ENCODE measurements at places on chromosomes 2 and 18. TPM values are rescaled to one million over a fixed set of nuclear protein-coding genes. Genes with fewer than 3 reads are reported as not detected.
A peak's percentile ranks its signal among the peaks of the same experiment; 100 is the strongest.

GRCh38 chr2:101750688-101751087, 53.2 kb downstream of the MAP4K4 start:
- no peak for DNase-seq

Gene GCKR
- not detected for total RNA-seq

DNA sequence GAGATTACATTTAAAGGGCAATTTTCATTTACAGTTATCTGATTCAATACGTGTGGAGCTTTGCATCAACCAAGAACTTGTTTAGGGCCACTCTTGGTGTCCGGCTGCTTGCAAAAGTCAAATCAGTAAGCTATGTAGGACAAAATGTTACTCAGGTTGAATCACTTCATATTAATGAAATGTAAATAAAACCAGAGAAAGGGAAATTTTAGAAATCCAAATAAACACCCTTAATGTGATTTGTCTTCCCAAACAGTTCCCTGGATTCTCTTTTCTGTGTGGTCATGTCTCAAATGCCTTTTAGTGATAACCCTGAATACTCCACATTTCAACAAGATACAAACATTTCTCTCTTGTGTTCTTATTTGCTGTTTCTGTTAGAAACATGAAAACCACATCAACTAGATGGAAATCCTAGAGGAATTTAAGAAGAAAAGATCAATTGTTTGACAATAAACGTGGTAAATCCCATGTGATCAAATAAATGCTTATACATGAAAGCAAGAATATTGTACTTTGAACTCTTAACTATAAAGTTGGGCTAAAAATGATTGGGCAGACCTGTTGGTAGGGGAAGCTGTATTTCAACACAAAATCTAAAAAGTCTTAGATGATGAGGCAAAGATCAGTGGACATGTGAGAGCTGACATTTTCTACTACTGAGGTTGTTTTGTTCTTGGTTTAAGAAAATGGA, 101.3 kb downstream of the CDC42EP3 start:
- DNase-seq = no peak

- no peak for DNase-seq
Observed at GRCh38 chr18:23499291-23499781, 4.0 kb upstream of the RMC1 start.

Gene C2orf78
- not detected for total RNA-seq

DNA sequence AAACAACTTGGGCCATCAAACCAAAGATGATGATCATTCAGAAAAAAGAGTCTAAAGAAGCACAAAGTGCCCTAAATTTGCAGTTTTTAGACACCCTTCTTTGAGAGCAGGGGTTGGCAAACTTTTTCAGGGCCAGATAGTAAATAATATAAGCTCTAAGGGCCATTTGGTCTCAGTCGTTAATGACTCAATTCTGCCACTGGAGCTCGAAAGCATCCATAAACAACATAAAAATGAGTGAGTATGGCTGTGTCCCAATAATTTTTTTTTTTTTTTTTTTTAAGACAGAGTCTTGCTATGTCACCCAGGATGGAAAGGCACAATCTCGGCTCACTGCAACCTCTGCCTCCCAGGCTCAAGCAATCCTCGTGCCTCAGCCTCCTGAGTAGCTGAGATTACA, 152.3 kb downstream of the DTNB start:
- no peak for DNase-seq

DNA sequence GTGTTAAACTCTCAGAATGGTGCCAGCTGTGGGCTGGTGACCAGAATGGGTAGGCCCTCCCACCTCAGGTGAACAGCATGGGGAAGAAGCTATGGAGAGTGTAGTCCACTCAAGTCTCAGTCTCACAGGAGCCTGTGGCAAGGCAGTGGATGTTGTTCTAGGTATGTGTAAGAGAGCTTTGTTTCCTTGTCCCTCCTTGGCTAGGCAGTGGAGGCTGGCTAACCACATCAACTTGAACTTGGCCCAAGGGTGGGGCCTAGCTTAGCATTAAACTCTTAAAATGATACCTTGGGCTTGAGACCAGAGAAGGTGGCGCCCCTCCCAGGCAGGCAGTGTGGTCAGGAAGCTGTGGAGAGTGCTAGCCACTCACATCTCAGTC, 53.2 kb upstream of the SLC4A10 start:
- DNase-seq = no peak

DNA sequence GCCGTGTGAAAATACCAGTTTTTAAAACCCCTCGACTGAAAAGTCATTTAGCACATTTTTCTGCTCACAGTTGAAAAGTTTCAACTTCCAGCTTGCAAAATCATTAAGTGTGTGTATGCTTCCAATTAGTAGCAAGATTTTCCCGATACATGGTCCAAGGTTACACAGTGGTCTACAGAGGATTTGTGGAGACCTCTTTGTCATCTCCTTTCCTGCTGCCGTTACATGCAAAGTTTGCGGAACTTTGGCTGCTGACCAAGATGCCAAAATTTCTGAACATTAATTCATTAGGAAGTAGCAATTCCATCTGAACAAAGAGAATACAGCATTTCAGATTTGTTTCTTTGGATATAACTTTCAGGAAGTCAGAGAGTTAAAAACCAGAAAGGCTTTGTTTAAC, 474.6 kb downstream of the PLCL1 start:
- DNase-seq = no peak

- no peak for DNase-seq
Observed at GRCh38 chr2:21449881-21450280, 326.1 kb downstream of the TDRD15 start.

DNA sequence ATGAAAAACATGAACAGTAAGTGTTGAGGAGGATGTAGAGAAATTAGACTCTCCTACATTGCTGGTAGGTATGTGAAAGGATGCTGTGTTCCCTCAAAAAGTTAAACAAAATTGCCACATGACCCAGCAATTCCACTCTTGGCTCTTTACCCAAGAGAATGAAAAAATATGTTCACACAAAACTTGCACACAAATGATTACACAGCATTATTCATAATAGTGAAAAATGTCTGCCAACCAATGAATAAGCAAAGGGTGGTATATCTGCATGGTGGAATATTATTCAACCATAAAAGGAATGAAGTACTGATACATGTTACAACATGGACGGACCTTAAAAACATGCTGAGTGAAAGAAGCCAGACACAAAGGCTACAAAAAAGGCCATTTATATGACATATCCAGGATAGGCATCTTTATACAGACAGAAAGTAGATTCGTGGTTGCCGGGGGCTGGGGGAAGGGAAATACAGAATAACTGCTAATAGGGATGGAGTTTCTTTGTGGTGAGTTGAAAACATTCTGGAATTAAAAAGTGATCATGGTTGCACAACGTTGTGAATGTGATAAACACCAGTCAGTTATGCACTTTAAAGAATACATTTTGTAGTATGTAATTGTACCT, 85.4 kb upstream of the MYO3B start:
- no peak for DNase-seq

GRCh38 chr2:36369163-36369562, 13.6 kb downstream of the CRIM1 start:
- no peak for DNase-seq

Gene CNTNAP5
- total RNA-seq = 0.25 TPM

Gene SERPINB12
- not detected for total RNA-seq

- DNase-seq = no peak
Observed at GRCh38 chr2:221312634-221313033, 259.5 kb downstream of the EPHA4 start.

DNA sequence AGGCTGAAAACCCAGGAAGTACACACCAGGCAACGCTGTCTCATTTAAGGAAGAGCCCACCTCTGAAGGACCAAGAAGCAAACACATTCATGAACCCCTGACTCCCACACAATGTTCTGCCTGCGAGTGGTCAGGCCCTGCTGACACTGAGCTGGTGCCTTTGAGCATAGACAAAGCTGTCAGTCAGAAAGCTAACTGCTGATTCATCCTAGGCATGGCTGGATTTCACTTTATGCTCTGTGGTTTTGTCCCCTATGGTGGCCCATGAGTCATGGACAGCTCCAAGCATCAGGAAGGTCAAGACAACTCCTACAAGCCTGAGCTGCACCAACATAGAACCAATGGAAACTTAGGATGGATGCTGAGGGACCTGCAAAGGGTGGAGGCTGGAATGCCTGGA, 78.9 kb downstream of the UXS1 start:
- DNase-seq = no peak

- no peak for DNase-seq
Observed at GRCh38 chr2:234631646-234632514, 135.0 kb upstream of the ARL4C start.

Gene UGT1A5
- not detected for total RNA-seq

DNA sequence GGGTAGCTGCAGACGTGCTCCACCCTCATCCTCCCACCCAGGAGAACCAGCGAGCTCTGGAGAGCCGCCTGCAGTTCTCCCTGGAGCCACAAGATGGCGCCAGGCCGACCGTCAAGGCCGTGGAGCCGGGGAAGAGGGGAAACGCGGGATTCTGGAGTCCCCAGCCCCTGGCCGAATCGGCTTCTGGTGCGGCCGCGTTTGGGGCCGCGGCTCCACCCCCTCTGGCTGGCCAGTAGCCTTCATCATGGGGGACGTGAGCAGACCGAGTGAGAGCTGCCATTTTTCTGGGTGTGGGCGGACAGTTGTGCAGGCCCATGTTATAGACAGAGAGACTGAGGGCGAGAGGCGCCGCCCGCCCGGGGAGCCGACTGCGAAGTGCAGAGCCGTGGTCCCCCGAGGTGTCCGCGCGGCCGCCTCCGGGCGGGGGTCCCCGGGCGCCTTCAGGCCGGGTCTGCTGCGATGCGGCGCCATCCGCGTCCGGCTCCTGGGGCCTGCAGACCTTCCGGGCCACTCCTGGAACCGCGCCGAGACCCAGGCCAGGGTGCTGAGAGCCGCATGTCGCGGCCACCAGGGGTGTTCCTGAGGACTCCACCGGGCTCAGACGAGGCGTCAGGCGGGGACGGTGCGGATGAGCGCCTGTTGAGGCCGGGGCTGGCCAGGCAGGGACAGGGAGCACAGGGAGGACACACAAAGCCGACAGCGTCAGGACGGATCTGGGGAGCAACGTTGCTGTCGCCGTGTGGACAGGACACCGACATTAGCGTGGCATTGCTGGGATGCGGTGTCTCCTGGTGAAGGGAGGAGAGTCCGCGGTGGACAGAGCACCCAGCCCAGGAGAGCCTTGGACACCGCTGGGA, 418.2 kb upstream of the HS6ST1 start:
- DNase-seq = peak; percentile 93

DNA sequence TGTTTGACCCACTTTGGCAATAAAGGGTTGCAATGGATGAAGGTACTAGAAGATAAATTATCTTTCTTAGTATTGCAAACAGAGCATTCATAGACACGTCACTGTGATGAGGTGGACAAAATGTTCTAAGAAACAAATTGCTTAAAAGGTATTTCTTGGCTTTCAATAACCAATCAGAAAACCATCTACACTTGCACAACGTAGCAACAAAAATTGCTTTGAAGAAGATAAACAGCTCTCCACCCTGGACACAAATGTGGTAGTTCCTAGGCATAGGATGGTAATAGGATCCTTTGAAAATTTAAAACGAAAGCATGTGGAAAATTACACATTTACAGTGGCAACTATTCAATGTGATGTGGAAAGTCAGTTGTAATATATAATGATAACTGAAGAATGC, 439.9 kb upstream of the ETAA1 start:
- DNase-seq = no peak

DNA sequence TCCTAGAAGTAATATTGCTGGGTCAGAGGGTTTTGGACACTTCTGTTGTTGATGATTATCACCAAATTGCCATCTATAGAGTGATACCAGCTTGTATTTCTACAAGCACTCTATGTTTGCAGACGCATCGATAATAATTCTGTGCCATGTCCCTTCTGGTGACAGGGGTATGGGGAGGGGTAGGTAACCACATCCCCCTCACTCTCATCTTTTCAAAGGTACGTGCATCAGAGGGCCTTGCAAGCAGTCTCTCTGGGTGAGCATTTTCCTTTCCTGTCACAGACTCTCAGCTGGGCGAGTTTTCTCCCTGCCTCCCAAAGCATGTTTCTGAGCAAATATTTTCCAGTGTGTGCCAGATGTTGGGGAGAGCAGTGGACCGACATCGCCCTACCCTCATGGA, 98.0 kb downstream of the SMAD7 start:
- no peak for DNase-seq

GRCh38 chr2:86336675-86337243, 667 bp downstream of the REEP1 start:
- no peak for DNase-seq

DNA sequence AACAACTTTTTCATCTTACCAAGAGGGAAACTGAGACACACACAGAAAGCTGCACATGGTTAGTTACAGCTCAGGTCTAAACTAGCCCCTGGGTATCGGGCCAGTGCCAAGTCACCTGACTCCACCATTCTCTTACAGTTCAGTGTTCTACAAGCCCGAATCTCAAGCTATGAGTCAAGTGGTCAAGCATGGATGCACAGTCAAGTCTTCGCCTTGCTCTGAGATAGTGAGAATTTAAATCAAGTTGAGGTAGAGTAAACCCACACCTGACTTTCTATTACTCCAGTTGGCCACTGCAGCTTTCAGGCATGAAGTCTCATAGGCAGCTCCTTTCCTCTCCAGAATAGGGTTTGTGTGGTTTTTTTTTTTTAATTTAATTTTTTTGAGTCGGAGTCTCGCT, 34.5 kb upstream of the ARL5A start:
- DNase-seq = no peak

GRCh38 chr2:84741182-84741822, 139.6 kb downstream of the TRABD2A start:
- DNase-seq = peak; percentile 78

- no peak for DNase-seq
Observed at GRCh38 chr2:12533337-12534005, 183.3 kb upstream of the TRIB2 start.

- DNase-seq = peak; percentile 68
Observed at GRCh38 chr2:109195193-109196045, 66.4 kb downstream of the SH3RF3 start.

DNA sequence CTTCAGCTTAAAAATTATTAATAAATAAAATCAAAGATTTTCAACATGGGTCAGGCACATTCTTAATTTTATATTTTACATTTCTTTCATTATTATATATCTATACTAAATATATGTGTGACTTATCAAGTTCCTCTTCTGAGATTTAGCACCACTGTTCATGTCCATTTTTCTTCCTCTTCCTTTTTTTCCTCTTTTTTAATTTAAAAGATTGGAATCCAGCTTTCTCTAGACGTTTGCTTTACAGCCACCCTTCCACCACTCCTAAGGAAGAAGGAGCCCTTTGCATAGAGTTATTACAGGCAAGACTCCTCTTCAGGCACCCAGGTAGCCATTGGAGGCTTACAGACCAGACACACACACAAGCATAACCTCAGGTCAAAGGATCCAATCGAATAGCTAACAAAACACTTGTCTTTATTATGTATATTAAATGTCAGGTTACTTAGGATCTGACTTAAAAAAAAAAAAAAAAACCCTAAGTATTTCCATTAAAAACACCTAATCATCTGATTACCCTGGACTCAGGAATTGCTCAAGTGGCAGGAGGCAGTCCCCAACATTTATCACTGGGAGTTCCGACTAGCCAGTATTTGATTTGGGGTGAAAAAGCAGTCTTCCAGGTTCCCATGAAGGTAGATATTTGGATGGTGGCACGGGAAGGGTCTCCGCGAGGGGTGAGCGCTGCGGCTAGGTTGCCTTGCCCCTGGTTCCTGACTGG, 2.4 kb upstream of the ZEB2 start:
- DNase-seq = no peak

Gene VWC2L
- total RNA-seq = not detected

Gene PPM1G
- total RNA-seq = 79.6 TPM

Gene DOK6
- total RNA-seq = not detected

Gene CELF4
- total RNA-seq = not detected

Gene PDCD1
- 0.07 TPM for total RNA-seq

Data from Karpas-422 (cell line).